Thoracic aorta (tissue), 2 donors: ENCODE measurements at places on chromosomes 3 and 15. TPM values are rescaled to one million over a fixed set of nuclear protein-coding genes. Genes with fewer than 3 reads are reported as not detected.

UQCC5 gene
- total RNA-seq, result 8.7 TPM

RYR3 gene
- total RNA-seq, result 9.9 TPM

CNTN6 gene
- total RNA-seq, result not detected

GFM1 gene
- 20.0 TPM for total RNA-seq

ZDHHC23 gene
- 6.3 TPM for total RNA-seq

LEKR1 gene
- total RNA-seq, result 4.2 TPM

CPN2 gene
- not detected for total RNA-seq

GOLGA8R gene
- total RNA-seq, result 11.9 TPM

SLC12A1 gene
- 0.68 TPM for total RNA-seq

CLDN18 gene
- total RNA-seq, result not detected

ABCC5 gene
- total RNA-seq, result 26.2 TPM

MCF2L2 gene
- total RNA-seq, result 1.5 TPM

PLA2G4D gene
- not detected for total RNA-seq

IL17RC gene
- total RNA-seq, result 59.4 TPM

SECISBP2L gene
- total RNA-seq, result 34.9 TPM

HES1 gene
- total RNA-seq, result 29.3 TPM

HTR3E gene
- not detected for total RNA-seq

TRIM59 gene
- total RNA-seq, result 5.3 TPM

MOBP gene
- not detected for total RNA-seq

XIRP1 gene
- not detected for total RNA-seq

HIGD1A gene
- total RNA-seq, result 163 TPM

DPPA4 gene
- total RNA-seq, result not detected

HRH1 gene
- total RNA-seq, result 17.7 TPM

ACP3 gene
- 5.9 TPM for total RNA-seq

LSAMP gene
- 5.4 TPM for total RNA-seq

MED12L gene
- 2.0 TPM for total RNA-seq

ROBO1 gene
- total RNA-seq, result 24.4 TPM

MST1 gene
- 9.2 TPM for total RNA-seq

SCN11A gene
- total RNA-seq, result 0.07 TPM

ZNF35 gene
- 6.6 TPM for total RNA-seq

ZNF860 gene
- 0.81 TPM for total RNA-seq
